ENCODE measurements at places on chromosomes 2 and 18. TPM values are rescaled to one million over a fixed set of nuclear protein-coding genes. Genes with fewer than 3 reads are reported as not detected.

- peak; percentile 58 for DNase-seq
These were observed 80.4 kb downstream of the SH3RF3 start for GRCh38 chr2:109209412-109209811.

- DNase-seq = no peak
These were observed at the start of gene TET3 for GRCh38 chr2:73984203-73984921. TSS of gene TET3 (plus strand) at chr2:73984910. CDS start at chr2:73986404, 1,494 bp downstream.

DNA sequence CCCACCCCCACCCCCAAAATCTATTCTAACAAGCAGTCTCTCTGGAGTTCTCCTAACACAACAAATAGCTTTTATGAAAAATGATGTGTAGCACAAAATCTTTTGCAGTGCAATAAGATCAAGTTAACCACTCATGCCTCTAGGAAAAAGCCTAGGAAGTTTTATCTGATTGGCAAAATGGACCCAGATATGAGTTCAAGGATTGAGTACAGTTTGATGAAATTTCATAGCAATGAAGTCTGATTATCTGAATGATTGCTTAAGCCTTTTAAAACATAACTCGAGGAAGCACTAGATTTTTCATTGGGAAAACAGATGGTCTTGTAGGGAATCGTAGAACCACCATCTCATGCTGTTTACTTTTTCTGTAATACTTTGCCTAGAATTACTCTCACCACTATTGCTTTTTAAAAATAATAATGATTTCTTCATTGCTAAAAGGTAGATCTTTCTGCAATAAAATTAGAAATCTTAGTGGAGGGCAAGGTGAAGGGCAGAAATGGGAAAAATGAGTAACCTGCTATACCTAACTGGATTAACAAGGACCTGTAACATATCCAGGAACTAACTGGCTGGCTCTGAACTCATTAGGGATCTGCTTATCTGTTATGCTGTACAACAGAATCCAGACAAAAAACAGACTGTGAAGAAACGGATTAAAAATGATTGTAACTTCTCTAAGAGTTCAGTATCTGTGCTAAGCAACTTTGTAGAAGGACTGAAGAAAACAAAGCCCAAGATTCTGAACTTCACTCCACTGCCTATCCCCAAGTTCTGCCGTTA is 73.7 kb upstream of the ETAA1 start:
- DNase-seq = no peak

- DNase-seq = no peak
These were observed 1.1 kb downstream of the GRP start for GRCh38 chr18:59220784-59221765.

- DNase-seq = no peak
These were observed 216.8 kb upstream of the HNMT start for GRCh38 chr2:137747509-137747908.

- no peak for DNase-seq
These were observed 286.5 kb downstream of the LPIN1 start for GRCh38 chr2:12032975-12033374.

CIB4 gene
- not detected for total RNA-seq

GRCh38 chr2:20584399-20585358 is 66.2 kb downstream of the HS1BP3 start:
- no peak for DNase-seq

- DNase-seq = no peak
These were observed 31.1 kb upstream of the CD8A start for GRCh38 chr2:86821842-86822241.
